ENCODE measurements at places on chromosomes 1 and 21.

GRCh38 chr1:167107456-167107855, 13.6 kb downstream of the STYXL2 start:
- H3K27me3 ChIP-seq = no peaks in the 10 kb centered on the region
- no peak overlapping the region for H3K4me3 ChIP-seq
- no peak overlapping the region for H3K27ac ChIP-seq
- no peaks in the 10 kb centered on the region for H3K36me3 ChIP-seq
- H3K4me1 ChIP-seq = no peaks in the 10 kb centered on the region

GRCh38 chr1:29251164-29252124, 15.1 kb downstream of the PTPRU start:
- H3K4me1 ChIP-seq = peaks cover 22% of the 10 kb centered on the region
- H3K27ac ChIP-seq = no peak overlapping the region
- DNase-seq = no peak
- H3K27me3 ChIP-seq = no peaks in the 10 kb centered on the region
- H3K4me3 ChIP-seq = no peak overlapping the region

DNA sequence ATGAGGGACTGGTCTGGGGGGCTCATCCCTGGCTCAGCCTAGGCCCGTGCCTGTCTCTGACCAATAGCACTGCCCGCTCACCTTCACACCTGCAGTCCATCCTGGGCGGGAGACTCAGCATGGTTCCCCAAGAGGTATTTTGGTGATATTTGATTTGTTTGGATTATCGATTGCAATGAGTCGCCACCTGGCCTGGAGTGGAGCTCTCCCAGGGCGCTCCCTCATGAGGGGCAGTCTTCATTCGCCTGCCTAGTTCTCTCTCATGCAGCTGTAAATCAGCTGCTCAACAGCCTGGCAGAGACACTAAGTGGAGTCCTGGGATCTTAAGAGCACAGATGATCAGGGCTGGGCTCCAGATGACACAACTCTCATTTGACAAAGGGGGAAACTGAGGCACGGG, 90.1 kb upstream of the ACTL8 start:
- H3K4me1 ChIP-seq = no peaks in the 10 kb centered on the region
- H3K4me3 ChIP-seq = no peak overlapping the region
- no peak overlapping the region for H3K27ac ChIP-seq

DNA sequence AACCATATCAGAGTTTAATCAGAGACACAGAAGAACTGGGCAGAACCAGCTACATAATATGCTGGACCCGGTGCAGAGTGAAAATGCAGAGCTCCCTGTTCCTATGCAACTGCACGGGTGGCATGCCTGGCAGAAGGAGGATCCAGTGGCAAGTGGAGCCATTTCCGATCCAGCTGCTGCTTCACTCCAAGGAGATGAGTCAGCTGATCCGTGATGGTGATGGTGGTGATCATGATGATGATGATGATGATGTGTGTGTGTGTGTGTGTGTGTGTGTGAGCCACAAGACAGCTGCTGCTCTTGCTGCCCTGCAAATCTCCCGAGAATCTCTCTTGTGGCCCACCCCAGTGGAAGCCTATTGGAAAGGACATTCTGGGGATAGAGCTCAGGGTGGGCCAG, 133.0 kb downstream of the URB2 start:
- no peak overlapping the region for H3K4me3 ChIP-seq
- DNase-seq = no peak
- H3K27me3 ChIP-seq = no peaks in the 10 kb centered on the region
- no peaks in the 10 kb centered on the region for H3K4me1 ChIP-seq
- H3K27ac ChIP-seq = no peak overlapping the region

DNA sequence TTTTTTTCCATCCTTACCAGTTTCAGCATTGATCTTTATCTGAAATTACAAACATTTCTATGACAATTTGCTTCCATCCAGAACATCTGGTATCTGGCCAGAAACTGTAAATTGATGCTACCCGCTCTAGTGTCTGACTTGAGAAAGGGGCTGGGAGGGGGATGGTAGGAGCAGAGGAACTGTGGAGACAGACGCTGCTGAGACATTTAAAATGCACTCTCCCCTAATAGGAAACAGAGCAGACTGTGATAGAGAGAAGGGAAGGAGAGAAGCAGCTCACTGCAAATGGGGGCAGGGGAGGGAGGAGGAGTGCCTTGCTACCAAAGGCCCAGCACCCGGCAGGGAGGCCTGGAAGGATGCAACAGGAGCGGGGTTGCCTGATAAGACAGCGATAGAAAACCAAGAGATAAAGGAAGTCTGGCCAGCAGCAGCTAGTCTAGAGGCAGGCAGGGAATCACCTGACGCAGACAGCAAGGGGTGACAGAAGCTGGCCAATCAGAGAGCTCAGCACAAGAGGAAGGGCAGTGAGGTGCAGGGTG, 195.5 kb upstream of the NFIA start:
- no peak overlapping the region for H3K27ac ChIP-seq
- H3K4me3 ChIP-seq = no peak overlapping the region
- no peaks in the 10 kb centered on the region for H3K27me3 ChIP-seq
- no peaks in the 10 kb centered on the region for H3K36me3 ChIP-seq

DNA sequence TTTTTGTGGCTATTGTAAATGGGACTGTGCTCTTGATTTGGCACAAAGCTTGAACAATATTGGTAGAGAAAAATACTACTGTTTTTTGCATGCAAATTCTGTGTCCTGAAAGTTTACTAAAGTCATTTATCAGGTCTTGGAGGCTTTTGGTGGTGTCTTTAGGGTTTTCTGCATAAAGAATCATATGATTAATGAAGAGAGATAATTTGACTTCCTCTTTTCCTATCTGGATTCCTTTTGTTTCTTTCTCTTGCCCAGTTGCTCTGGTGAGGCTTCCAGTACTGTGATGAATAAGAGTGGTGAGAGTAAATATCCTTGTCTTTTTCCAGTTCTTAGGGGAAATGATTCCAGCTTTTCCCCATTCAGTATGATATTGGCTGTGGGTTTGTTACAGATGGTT, 1166.7 kb downstream of the NCAM2 start:
- no peaks in the 10 kb centered on the region for H3K4me1 ChIP-seq
- H3K4me3 ChIP-seq = no peak overlapping the region
- no peaks in the 10 kb centered on the region for H3K27me3 ChIP-seq
- DNase-seq = no peak

Measured in liver (tissue), 10 donors.